ENCODE measurements at places on chromosomes 2 and 18.
A peak's percentile ranks its signal among the peaks of the same experiment; 100 is the strongest.

DNA sequence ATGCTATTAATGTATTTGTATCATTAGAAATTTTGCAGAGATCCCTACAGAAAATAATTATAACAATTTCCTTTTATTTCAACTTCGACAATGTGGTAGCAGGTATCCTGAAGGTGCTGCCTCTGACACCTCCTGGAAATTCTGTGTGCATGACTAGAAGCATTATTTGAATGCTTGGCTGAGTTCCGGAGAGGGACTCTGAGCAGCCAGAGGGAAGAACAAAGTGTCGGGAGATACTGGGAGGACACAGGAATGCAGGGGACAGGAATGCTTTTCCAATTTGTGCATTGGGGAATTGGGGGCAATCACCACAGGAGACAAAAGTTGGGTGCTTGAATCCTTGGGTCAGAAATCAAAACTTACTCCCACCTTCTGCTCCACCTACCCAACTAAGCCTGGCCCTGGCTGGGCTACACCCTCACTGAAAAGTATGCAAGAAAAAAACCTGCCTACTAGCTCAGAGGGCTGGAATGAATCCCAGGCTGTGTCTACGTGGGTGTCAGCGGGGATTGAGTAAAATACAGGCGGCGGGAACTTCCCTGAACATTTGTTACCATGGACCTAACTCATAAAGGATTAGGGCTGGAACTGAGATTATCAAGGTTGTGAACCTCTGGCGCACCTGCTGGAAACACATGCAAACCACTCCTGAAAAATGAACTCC lies 299.3 kb downstream of the SOX11 start:
- DNase-seq: no peak

DNA sequence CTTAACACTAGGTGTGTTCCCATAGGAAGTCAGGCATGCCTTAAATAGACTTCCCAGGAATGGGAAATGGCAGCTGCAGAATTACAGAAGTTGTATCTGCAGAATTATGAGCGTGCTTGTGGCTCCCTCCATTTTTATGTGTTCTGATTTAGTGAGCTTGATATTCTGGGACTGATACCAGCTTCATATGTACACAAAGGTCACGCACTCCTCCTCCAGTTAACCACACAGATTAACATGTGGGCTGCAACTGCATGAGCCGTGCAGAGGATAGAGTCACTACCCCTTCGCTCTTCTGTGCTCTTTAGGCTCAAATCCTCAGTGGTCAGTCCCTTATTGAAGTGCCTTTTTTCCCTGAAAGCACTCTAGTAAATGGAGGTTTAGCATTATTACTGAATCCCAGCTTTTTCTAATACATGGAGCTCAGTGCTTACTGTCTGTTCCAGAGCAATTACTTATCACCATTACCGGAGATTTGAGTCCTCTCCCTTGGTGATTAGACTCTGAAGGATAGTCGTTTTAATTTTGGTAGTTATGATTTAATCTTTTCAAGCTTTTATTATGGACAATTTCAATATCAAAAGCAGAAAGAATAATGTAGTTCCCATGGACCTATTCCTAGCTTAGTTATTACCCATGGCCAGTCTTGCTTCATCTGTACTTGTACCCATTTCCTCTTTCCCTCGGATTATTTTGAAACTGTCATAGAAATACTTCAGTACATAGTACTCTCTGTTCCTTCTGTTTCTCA lies 238.3 kb downstream of the PRKCE start:
- no peak for DNase-seq

DNA sequence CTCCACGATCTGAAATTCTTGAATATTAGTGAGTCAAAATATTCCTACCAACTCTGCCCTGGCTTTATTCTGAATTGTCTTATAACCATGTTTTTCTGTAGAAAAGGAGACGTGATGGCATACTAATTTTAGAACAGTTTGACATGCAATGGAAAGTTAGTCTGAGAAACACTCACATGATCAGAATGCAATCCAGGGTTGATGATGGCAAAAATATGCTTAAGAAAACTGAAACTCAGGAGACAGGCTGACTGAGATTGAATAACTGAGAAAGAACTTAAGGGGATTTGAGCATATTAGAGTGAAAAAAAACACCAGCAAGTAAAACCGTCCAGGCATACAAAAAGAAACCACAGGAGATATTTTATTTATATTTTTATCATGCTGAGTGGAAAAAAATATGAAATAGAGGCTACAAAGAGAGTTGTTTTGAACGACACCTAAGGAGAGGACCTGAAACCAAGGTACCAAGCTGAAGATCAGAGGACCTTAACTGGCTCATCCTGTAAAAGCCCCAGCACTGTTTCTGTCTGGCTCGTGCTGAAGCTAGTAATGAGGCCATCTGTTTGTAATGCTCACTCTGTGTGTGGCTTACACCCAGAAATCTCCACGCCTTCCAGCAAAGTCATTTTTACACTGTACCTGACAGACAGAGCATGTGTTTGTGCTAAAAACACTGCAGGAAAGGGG lies 437.2 kb upstream of the PKDCC start:
- no peak for DNase-seq

- no peak for DNase-seq
Measured at GRCh38 chr2:88870267-88870839, 178.9 kb downstream of the RPIA start.

DNA sequence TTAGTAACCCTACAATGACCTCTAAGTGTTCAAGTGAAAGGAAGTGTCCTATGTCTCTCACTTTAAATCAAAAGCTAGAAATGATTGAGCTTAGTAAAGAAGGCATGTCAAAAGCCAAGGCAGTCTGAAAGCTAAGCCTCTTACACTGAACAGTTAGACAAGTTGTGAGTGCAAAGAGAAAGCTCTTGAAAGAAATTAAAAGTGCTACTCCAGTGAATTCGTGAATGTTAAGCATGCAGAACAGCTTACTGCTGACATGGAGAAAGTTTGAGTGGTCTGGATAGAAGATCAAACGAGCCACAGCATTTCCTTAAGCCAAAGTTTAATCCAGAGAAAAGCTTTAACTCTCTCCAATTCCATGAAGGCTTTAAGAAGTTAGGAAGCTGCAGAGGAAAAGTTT lies 373.7 kb downstream of the NR4A2 start:
- no peak for DNase-seq

- no peak for DNase-seq
Measured at GRCh38 chr2:222946700-222947287, 86.0 kb downstream of the ACSL3 start.

DNA sequence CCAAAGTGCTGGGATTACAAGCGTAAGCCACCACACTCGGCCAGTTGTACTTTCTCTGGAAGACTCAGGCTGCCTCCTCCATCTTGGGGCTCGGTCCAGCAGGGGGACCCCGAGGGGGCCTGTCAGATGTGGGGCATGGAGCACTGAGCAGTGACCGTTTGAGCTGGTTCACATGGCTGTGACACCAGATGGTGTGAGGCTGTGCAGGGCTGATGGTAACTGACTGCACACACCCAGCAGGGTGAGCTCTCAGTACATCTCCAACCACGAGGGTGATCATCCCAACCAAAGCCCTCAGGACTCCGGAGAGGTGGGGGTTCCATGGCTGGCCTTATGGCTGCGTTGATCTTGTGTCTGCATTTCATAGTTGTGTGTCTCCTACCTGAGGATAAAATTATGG lies 63.4 kb downstream of the FAM168B start:
- no peak for DNase-seq

DNA sequence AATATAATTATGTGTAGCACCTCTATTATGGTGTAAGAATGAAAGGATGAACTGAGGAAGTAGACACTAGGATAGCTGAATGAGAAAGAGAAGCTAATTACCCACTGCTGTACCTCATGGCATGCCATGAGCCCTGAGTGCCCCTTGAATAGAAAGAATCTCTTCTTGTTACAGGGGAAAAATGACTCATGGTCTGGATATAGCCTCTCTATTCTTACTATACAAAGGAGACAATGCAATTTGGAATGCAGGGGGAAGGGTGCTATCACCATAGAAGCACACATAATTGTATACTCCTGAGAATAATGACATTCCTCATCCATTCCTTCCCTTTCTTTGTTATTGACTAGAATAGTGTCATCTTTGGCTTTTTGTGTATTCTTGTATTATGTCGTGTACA lies 385.2 kb downstream of the CDH7 start:
- DNase-seq: no peak

DNA sequence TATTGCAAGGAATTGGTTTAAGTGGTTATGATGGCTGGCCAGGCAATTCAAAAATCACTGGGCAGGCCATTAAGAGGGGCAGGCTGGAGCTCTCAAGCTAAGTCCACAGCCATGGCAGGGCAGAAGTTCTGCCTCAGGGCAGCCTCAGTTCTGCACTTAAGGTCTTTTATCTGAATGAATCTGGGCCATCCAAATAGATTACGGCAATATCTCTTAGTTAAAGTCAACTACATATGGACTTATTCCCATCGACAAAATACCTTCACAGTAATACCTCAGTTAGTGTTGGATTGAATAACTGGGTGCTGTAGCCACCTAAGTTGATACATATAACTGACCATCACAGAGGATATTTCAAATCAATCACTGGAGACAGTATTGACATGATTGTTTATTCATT lies 904.8 kb downstream of the MBD2 start:
- no peak for DNase-seq

GRCh38 chr2:158735822-158736580 lies 59.1 kb upstream of the DAPL1 start:
- DNase-seq: no peak

GRCh38 chr18:4851301-4851976 lies 345.6 kb downstream of the AKAIN1 start:
- DNase-seq: no peak

DNA sequence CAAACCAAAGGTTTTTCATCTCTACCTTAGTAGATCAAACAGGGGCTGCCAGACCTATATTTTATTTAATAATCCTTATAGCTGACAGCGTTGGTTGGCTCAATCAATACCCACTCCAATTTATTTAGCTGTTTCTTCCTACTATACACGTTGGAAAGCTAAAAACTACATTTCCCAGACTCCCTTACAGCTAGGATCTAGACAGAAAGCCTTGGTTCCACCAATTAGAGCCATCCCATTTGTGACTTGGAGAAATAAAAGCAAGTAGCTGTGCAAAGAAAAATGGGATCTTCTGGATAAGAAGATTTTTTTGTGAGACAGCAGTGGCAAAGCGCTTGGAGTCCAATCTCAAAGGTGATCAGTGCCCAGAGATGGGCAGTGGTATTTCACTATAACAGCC lies 331.3 kb upstream of the MEIS1 start:
- DNase-seq: no peak

- DNase-seq: no peak
Measured at GRCh38 chr18:35460736-35461161, 37.0 kb downstream of the INO80C start.

- DNase-seq: no peak
Measured at GRCh38 chr18:49212819-49213218, 247.6 kb downstream of the DYM start.

DNA sequence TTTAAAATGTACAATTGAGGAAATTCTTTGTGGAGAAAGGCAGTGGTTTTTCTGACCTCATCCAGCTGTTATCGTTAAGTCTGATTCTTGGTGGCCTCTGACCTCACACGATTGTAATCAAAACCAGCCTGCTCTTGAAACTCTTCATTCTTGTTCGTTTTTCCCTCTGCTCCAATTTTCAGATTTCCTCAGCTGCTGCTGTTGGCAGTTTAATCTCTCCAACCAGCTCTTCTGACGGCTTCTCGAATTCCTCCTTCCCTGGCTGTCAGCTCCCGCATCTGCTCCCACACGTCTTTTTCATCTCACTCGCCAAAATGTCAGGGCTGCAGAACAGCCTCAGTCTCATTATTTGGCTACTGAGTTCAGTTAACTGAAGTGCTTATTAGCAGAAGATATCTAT lies 136.1 kb downstream of the DCDC2C start:
- DNase-seq: no peak

DNA sequence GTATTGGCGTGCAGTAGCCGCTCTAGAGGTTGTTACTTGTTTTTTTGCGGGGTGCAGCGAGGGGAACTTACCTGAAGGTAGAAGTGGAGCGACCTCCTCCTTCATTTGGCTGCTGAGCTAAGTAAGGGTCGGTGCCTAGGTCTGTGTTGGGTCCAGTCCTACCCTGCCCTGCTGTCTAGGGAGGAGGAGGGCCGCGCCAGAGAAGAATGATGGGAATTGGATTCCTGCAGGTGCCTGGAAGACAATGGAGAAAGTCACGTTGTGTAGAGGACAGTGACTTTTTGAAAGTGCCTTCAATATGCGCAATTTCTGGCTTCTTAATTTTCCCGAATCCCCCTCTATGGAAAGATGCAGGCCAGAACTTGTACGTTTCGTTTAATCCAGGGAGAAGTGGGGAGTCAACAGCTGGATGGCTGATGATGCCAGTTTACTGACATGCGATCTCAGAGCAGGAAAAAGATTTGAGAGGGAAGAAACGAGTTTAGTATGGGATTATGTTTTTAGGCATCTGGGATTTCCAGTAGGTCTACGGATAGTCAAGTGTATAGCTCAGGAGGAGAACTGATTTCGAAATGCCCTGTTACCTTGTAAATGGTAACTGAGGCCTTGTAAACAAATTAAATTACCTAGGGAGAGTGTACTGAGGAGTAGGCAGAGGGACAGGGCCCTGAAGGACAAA lies 653 bp downstream of the MRPS9 start:
- DNase-seq: peak; percentile 32

DNA sequence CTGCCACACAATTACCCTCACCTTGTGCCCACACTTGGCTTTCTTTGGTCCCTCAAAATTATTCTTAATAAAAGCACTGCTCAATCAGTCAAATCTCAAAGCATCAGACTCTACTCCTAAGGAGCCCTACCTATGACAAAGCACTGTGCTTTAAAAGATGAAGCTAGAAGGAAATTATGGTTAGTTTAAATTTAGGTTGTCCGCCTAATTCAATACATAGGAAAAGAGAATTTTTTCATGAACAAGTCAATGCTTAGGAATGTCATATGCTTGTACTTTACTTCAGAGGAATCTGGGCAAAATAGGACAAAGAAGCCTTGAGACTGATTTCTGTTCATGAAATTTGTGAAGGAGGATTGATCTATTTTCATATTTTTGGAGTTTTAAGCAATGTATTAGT lies 726.4 kb upstream of the CDH2 start:
- DNase-seq: no peak

- no peak for DNase-seq
Measured at GRCh38 chr18:71936744-71937143, 607.4 kb downstream of the CBLN2 start.

- no peak for DNase-seq
Measured at GRCh38 chr2:120599072-120599471, 136.6 kb upstream of the GLI2 start.

GRCh38 chr2:150584081-150584480 lies 96.6 kb upstream of the RND3 start:
- DNase-seq: no peak

DNA sequence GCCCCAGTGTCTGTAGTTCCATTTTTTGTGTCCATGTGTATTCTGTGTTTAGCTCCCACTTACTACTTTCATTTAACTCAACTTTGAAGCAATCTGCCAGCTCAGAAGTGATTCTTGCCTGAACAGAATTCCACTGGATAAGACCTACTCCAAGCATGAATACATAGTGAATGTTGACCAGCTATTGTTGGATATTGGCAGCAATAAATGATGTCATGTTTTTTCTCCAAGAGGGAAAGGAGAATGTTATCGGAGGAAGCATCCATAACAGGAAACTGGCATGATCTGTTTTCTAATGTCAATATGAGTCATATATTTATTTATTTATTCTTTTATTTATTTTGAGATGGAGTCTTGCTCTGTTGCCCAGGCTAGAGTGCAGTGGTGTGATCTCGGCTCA lies 36.8 kb upstream of the TRAPPC8 start:
- DNase-seq: no peak
